ENCODE measurements at places on chromosomes 3 and 15.

GRCh38 chr15:89361451-89362202, 27.0 kb upstream of the POLG start:
- peak; percentile 72 for DNase-seq

DNA sequence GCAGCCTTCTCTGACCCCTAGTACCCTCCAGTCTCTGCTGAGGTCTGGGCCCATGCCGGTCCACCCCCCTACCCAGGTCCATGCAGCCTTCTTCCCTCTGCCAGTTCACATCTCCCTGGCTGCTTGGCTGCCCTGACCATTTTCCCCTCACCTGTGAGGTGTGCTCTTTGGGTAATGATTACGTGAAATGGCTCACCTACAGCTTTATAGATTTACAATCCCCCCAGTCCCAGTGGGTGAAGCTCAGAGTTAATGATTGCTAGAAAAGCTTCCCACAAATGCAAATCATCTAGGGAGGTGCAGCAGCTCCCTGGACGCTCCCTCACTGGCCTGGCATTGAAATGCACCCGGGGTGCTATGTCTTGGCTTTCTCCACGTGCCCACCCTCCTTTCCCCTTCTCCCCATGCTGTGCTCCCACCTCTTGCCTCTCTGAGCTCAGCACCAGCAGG, 18.7 kb downstream of the PAQR5 start:
- DNase-seq, result no peak

GRCh38 chr3:184764191-184764590, 47.8 kb upstream of the VPS8 start:
- no peak for DNase-seq

DNA sequence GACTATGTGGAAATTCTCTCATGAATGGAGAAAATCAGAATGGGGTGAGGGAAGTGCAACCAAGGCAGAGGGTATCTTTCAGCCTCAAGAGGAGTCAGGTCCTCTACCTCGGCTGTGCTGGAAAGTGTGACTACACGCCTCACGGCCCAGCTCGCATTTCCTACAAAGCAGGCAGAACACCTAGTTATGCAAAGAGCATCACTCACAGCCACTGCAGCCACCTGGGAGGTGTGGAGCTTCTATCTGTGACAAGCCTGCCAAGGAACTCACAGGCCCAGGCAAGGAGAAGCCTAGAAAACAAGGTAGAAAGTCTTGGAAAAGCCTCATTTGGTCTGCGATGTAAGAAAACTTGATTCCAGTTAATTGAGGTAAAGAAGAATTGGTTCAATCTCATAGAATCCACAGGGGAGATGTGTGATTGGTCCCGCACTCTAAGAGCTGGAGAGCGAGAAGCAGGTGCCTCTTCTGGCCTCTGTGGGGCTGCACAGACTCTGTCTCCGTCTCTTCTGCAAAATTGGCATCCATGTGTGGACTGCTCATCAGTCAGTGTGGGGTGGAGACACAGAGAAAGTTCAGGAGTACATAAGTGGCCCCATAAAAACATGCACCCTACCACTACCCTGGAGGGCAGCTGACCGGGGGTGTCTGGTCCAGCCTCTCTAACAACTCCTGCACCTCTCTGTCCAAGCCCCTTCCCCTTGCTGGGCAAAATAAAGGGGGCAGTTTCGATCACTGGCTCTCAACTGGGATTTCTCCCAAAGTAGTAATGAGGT, 76.8 kb downstream of the TAMM41 start:
- DNase-seq, result peak; percentile 19

DNA sequence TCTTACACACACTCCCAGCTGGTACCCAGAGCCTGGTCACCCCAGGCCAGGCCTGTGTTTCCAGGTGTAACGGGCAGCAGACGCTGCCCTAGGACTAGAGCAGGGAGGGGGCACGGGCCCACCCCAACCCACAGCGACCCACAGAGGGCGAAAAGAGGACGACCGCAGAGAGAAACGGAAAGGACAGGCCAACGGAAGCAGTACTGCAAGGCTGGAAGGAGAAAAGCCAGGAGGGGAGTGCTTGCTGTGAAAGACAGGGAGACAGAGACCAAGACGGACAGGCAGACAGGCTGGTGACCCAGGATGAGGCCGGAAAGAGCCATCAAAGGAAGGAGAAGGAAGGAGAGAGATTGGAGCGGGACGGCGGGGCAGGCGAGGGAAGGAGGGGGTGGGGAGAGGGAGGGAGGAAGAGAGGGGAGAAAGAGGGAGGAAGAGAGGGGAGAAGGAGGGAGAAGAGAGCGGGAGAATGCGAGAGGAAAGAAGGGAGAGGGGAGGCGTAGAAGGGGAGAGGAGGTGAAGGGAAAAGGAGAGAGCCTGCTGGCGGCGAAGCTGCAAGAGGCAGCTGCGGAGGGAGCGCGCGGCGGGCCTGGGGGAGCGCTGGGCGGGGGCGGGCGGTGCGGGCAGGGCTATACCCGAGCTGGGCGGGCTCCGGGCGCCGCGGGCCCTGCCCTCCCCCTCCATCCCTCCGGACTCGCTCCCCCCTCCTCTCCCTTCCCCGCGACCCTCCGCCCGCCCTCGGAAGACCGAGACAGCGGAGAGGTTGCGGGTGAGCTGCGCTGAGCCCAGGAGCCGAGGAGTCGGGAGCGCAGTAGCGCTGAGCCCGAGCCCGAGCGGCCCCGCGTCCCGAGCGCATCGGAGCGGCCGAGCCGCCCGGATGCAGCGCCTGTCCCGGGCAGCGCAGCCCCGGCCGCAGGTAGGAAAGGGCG, at the start of gene SLC6A1:
TSS of gene SLC6A1 (plus strand) at position 732 of the 926 bp plus-strand sequence. CDS start 24,464 bp downstream, outside the sequence.
- peak; percentile 82 for DNase-seq

DNA sequence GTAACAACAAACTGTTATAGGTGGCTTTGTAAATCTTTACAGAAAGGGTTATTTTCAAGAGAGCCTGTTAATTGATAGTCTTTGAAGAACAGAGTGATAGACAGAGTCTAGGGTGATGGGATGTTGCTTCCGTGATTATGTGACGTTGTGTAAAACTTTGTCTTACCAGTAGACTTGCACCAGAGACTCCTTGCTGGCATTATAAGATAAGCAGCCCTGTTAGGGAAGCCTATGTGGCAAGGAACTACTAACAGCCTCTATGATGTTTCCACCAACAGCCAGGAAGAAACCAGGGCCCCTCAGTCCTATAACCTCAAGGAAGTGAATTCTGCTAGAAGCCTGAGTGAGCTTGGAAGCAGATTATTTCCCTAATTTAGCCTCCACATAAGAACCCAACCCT, 18.9 kb downstream of the STT3B start:
- no peak for DNase-seq

DNA sequence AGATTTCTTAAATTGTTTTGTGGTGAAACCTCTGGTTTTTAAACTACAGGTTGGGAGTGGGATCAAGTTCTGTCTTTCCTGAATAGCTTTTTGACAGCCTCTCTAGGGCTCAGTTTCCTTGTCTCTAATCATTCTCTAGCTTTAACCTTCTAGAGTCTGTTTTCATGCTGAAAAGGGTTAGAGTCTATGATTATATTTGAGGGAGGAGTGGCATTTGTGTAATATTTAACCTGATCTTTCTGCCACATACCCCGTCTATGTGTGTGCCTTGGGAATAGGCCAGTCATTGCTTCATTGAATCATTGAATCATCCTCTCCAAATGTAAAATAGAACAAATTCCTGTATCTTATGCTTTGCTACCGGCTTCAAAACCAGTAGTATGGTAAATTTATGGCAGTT, 204.9 kb downstream of the KLHL25 start:
- DNase-seq, result no peak

DNA sequence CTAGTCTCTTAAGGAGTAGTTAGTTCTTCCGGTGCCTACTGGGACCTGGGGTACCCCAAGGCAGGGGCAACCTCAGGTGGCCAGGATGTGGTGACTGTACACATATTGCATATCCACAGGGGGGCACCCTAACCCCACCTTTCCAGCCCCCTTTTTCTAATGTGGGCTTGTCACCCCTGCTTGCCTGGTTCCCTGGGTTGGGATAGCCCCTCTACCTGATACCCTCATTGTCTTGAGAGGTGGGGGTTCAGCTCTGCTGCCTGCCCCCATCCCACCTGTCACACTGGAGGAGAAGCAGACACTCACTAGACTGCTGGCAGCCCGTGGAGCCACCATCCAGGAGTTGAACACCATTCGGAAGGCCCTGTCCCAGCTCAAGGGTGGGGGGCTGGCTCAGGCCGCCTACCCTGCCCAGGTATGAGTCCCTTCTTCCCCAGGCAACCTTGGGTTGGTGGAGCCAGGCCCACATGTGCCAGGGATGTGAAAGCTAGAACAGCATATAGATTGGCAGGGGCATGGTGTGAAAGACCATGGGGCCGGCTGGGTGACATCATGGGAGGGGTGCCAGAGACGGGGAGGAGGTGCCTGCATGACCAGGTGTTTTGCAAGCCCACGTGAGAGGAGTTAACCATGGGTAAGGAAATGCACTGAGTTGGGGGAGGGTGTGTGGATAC, 4.0 kb downstream of the GLYCTK start:
- DNase-seq, result peak; percentile 80

Data from SK-N-SH (cell line).